Heart right ventricle (tissue), 16 donors: ENCODE measurements at places on chromosomes 1 and 21. TPM values are rescaled to one million over a fixed set of nuclear protein-coding genes. Genes with fewer than 3 reads are reported as not detected.

GRCh38 chr1:184507165-184507564, 120.3 kb downstream of the C1orf21 start:
- no peak overlapping the region for H3K4me3 ChIP-seq
- peak overlapping the region; percentile 40 for H3K27ac ChIP-seq
- H3K4me1 ChIP-seq, result peaks cover 73% of the 10 kb centered on the region
- DNase-seq, result no peak
- H3K27me3 ChIP-seq, result no peaks in the 10 kb centered on the region
- H3K36me3 ChIP-seq, result no peaks in the 10 kb centered on the region

The ATAD3C gene
- polyA plus RNA-seq, result 0.66 TPM

DNA sequence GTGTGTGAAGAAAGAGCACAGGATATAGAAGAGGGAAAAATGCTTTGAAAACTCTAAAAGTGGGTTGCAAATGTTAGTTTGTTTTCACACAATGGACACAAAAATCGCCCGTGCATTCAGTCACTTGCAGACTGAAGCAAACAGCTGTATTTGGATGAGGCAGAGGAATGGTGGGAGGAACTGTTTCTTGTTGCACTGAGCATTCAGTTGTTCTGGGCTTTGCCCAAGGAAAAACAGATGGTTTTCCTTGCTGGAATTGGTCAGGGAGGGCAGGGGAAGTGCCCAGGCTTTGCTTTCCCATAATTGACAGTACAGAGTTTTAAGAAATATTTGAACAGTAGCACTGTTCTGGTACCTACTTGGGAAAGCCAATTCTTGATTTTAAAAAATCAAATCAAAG, 19.5 kb upstream of the WARS2 start:
- peaks cover 24% of the 10 kb centered on the region for H3K4me1 ChIP-seq
- H3K27ac ChIP-seq, result no peak overlapping the region
- no peaks in the 10 kb centered on the region for H3K27me3 ChIP-seq
- DNase-seq, result no peak

DNA sequence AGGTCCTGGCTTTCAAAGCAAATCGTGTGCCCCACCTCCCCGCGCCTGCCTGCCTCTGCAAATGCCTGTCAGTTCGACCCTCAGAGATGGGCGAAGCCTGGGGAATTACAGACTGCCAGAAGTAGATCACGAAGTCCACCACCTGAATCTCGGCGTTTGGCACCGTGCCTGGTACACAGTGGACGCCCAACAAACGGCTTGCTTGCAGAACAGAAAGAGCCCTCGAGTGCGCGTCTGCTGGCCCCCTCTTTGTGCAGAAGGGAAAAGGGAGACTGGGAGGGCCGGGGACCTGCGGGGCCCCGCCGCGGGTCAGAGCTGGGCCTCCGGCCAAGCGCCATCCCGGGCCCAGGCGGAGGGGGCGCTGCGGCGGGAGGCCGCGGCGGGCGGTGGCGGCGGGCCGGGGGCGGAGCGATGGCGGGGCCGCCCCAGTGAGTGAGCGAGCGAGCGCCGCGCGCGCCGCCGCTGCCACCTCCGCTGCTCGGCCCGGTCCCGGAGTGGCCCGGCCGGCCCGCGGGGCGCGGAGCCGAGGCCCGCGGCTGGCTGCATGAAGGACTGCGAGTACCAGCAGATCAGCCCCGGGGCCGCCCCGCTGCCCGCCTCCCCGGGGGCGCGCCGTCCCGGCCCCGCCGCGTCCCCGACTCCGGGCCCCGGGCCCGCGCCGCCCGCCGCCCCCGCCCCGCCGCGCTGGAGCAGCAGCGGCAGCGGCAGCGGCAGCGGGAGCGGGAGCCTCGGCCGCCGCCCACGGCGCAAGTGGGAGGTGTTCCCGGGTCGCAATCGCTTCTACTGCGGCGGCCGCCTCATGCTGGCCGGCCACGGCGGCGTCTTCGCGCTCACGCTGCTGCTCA, at the start of gene ZDHHC18:
ZDHHC18 (plus strand) TSS at position 428 of the 845 bp plus-strand sequence; CDS start at position 545, 117 bp downstream.
- peaks cover 33% of the 10 kb centered on the region for H3K4me1 ChIP-seq
- peak within 1 kb of the TSS; percentile 70 for H3K27ac ChIP-seq
- peak within 1 kb of the TSS; percentile 78 for H3K4me3 ChIP-seq
- DNase-seq, result peak; percentile 81
- H3K36me3 ChIP-seq, result no peaks in the 10 kb centered on the region

The INAVA gene
- 0.01 TPM for polyA plus RNA-seq

GRCh38 chr1:29811727-29812407, 575.5 kb downstream of the PTPRU start:
- H3K27ac ChIP-seq, result no peak overlapping the region
- DNase-seq, result no peak
- no peaks in the 10 kb centered on the region for H3K4me1 ChIP-seq

The SH2D2A gene
- 1.0 TPM for polyA plus RNA-seq

- H3K4me1 ChIP-seq, result peaks cover 15% of the 10 kb centered on the region
- H3K36me3 ChIP-seq, result no peaks in the 10 kb centered on the region
- peak; percentile 81 for DNase-seq
- H3K27ac ChIP-seq, result peak overlapping the region; percentile 70
These were observed 19.4 kb upstream of the KCNAB2 start for GRCh38 chr1:6026095-6026809.

DNA sequence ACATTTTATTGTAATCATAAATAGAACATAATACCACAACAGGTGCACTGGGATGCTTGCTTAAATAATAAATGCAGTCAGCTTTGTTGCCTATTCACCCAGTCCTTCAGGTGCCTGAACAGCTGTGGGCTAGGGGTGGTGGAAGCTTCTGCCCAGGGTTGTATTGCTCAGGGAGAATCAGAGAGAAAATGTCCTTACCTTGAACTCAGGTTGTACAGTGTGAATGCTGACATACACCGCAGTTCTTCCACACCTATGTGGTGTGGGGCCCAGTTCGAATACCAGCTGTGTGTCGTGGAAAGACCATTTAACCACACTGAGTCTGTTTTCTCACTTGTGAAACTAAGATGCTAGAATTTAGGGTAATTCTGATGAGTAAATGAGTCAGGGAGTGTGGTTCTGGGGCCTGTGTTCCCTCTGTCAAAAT, 115.7 kb upstream of the ATP1A1 start:
- H3K4me1 ChIP-seq, result peaks cover 6% of the 10 kb centered on the region
- H3K4me3 ChIP-seq, result no peak overlapping the region
- H3K36me3 ChIP-seq, result no peaks in the 10 kb centered on the region
- H3K27ac ChIP-seq, result no peak overlapping the region
- no peaks in the 10 kb centered on the region for H3K27me3 ChIP-seq

- H3K27ac ChIP-seq, result no peak overlapping the region
- H3K27me3 ChIP-seq, result no peaks in the 10 kb centered on the region
- DNase-seq, result peak; percentile 70
- H3K36me3 ChIP-seq, result no peaks in the 10 kb centered on the region
- H3K4me1 ChIP-seq, result peaks cover 43% of the 10 kb centered on the region
These were observed 683 bp upstream of the EFNA4 start for GRCh38 chr1:155062702-155063411.

The C1orf115 gene
- 13.3 TPM for polyA plus RNA-seq

DNA sequence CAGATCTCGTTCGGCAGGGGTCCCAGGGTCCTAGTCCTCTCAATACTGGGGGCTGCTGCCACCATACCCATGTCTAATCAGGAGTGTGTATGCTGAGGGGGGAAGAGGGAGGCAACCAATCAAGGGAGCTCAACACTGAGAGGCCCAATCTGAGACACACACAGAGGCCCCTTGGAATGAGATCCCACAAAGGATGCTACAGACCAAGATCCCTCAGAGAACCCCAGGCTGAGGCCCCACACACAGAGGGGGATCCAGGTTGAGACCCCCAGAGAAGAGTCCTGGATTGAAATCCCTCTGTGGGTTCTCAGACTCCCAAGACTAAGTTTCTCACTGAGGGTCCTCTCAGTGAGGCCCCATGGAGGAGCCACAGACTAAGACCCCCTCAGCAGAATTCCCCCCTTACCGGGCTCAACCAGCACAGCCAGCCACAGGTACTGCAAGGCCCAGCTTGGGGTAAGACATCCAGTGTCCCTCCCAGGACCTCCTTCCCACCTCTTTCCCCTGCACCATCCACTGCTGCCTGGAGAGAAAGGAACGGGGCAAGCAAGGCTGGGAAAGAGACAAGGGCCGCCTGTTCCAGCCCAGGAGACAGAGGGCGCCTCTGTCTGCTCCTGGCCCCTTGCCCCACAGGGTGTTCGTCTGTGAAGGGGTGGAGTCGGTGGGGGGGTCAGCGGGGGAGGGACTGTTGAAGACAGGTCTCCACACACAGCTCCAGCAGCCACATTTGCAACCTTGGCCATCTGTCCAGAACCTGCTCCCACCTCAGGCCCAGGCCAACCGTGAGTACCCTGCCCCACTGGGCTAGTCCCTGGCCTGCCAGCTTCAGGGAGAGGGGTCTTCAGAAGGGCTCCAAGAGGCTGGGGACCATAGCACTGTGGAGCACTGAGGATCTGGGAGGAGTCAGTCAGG, at the start of gene S100A1:
S100A1 (plus strand) TSS at position 720 of the 912 bp plus-strand sequence. CDS start 2,088 bp downstream, outside the sequence.
- H3K27me3 ChIP-seq, result no peaks in the 10 kb centered on the region
- peak within 1 kb of the TSS; percentile 43 for H3K4me3 ChIP-seq
- no peaks in the 10 kb centered on the region for H3K36me3 ChIP-seq
- H3K4me1 ChIP-seq, result peaks cover 59% of the 10 kb centered on the region
- DNase-seq, result peak; percentile 84

GRCh38 chr1:181936768-181937581, 124.5 kb downstream of the ZNF648 start:
- peaks cover 7% of the 10 kb centered on the region for H3K27me3 ChIP-seq
- no peak for DNase-seq
- no peaks in the 10 kb centered on the region for H3K36me3 ChIP-seq
- no peak overlapping the region for H3K27ac ChIP-seq

The CHIT1 gene
- not detected for polyA plus RNA-seq

DNA sequence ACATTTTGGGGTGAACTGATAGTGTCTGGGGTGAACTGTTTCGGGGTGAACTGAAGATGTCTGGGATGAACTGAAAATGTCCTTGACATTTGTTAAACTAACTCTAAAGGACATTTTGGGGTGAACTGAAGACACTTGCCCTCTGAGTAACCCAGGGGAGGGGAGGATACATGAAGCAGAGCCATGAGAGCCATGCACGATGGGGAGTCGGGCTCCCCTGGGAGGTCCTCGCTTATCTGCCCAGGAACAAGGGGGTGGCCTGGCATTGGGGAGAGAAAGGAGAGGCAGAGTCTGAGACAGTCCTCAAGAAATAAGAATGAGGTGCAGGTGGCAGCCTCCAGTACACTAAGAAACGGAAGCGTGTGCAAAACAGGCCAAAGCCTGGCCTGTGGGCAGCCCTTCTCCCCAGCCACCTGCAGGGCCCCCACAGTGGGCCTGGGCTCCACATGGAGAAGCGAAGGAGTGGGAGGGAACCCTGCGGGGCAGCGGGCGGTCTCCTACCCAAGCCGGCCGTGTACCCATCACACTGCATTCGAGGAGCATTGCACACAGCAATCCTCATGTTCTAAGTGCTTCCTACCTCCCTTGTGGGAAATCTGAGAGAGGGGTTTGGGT, 24.2 kb downstream of the RSPH1 start:
- no peak overlapping the region for H3K27ac ChIP-seq
- no peaks in the 10 kb centered on the region for H3K27me3 ChIP-seq
- no peaks in the 10 kb centered on the region for H3K36me3 ChIP-seq

- H3K4me1 ChIP-seq, result peaks cover 27% of the 10 kb centered on the region
- DNase-seq, result no peak
- H3K27ac ChIP-seq, result no peak overlapping the region
- no peak overlapping the region for H3K4me3 ChIP-seq
- no peaks in the 10 kb centered on the region for H3K36me3 ChIP-seq
- H3K27me3 ChIP-seq, result no peaks in the 10 kb centered on the region
These were observed 183.2 kb downstream of the TRABD2B start for GRCh38 chr1:47813970-47814369.

DNA sequence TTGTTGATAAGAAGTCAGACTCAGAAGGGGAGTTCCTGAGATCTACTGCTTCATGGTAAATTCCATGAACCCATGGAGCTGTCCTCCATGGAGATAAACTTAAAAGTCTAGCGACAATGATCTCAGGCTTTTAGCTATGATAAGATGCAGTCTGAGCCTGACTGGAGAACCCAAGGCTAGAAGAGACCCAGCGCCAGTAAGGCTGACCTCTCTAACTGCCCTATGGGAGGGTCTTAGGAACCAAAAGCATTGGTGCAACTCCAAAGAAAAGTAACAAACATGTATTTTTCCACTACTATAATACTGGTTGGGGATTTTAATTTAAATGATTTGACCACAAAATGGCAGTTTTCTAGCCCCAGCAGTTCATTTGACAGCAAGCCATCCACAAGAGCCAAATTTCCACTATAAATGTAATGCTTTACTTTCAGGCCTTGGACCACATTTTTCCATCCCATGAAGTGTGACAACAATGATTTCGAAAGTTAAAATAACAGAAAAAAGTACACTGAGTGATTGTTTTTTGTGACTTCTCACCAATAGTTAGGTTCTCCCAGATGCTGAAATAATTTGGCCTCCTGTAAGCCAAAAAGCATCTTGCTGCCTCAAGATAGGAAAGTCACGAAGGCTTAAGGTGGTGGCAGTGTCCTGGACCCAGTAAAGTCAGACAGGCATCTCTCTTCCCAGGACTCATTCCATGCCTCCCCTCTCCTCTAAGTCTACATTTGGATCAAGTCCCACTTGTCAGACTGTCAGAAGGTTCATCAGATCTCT, 43.1 kb upstream of the EXOSC10 start:
- H3K36me3 ChIP-seq, result peaks cover 93% of the 10 kb centered on the region
- no peak overlapping the region for H3K27ac ChIP-seq
- no peak for DNase-seq
- no peaks in the 10 kb centered on the region for H3K27me3 ChIP-seq

The ZSWIM5 gene
- polyA plus RNA-seq, result 0.25 TPM

DNA sequence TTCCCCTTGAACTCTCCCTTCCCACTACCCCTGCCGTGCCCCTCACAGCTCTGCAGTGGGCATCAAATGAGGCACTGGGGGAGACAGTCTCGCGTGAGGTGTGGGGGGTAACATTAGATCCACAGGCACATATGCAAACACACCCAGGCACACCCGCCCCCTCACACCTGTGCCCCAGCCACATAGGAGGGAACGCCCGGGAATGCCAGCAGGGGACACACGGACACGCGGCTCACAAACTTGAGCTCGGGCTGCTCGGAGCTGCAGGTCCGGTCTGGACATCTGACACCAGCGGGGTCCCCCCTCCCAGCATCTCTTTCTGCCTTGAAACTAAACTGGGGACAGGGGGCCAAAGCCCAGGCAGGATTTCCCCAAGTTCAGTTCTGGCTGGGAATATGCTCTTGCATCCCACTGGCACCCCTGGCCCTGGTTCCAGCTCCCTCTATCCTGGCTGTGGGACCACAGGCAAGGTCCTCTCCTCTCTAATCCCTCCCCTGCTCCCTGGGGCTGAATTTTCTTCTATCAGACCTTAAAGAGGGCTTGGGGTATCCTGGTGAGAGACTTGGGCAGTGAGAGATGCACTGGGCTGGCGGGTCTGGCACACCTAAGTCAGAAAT, 30.6 kb downstream of the CDCP2 start:
- peak overlapping the region; percentile 12 for H3K4me3 ChIP-seq
- H3K36me3 ChIP-seq, result no peaks in the 10 kb centered on the region
- no peak overlapping the region for H3K27ac ChIP-seq
- DNase-seq, result no peak

GRCh38 chr1:23910553-23911246, 2.5 kb downstream of the CNR2 start:
- H3K27ac ChIP-seq, result no peak overlapping the region
- H3K36me3 ChIP-seq, result no peaks in the 10 kb centered on the region
- H3K27me3 ChIP-seq, result peaks cover 36% of the 10 kb centered on the region

The LCE1A gene
- polyA plus RNA-seq, result not detected

GRCh38 chr1:8551057-8551456, 233.1 kb downstream of the SLC45A1 start:
- no peak overlapping the region for H3K4me3 ChIP-seq
- H3K36me3 ChIP-seq, result peaks cover 4% of the 10 kb centered on the region
- H3K4me1 ChIP-seq, result no peaks in the 10 kb centered on the region
- no peaks in the 10 kb centered on the region for H3K27me3 ChIP-seq

GRCh38 chr1:6097824-6098223, 52.1 kb downstream of the KCNAB2 start:
- DNase-seq, result no peak
- H3K4me1 ChIP-seq, result no peaks in the 10 kb centered on the region
- no peak overlapping the region for H3K4me3 ChIP-seq
- H3K27ac ChIP-seq, result peak overlapping the region; percentile 37
- peaks cover 62% of the 10 kb centered on the region for H3K36me3 ChIP-seq

The TSPAN1 gene
- polyA plus RNA-seq, result 5.3 TPM

The TCEANC2 gene
- polyA plus RNA-seq, result 1.4 TPM

The LSM10 gene
- 78.4 TPM for polyA plus RNA-seq
